Smooth muscle cell of the umbilical artery (primary cell): ENCODE measurements at places on chromosomes 2 and 18. TPM values are rescaled to one million over a fixed set of nuclear protein-coding genes. Genes with fewer than 3 reads are reported as not detected.

The CEBPZOS gene
- 17.8 and 20.0 TPM in 2 replicates for total RNA-seq

The TUBA4B gene
- not detected in 2 replicates for total RNA-seq

The KCNK3 gene
- total RNA-seq: 0.30 and 0.46 TPM in 2 replicates

The COL6A3 gene
- 1,689 and 3,192 TPM in 2 replicates for total RNA-seq

The CYP27C1 gene
- not detected in 2 replicates for total RNA-seq

The ALPG gene
- total RNA-seq: not detected in 2 replicates

The IGFBP2 gene
- 8.9 and 141 TPM in 2 replicates for total RNA-seq

The CD207 gene
- total RNA-seq: not detected in 2 replicates

The OR6B2 gene
- total RNA-seq: not detected in 2 replicates

The ANKRD30B gene
- total RNA-seq: 0.05 TPM in 1 of 2 replicates, not detected in the other

The FEV gene
- not detected in 2 replicates for total RNA-seq

The MYO3B gene
- 0.32 and 0.89 TPM in 2 replicates for total RNA-seq

The CREB1 gene
- 25.5 and 46.6 TPM in 2 replicates for total RNA-seq

The DAPL1 gene
- total RNA-seq: not detected in 2 replicates

The FAM237A gene
- not detected in 2 replicates for total RNA-seq

The MC4R gene
- total RNA-seq: not detected in 2 replicates

The C2orf78 gene
- total RNA-seq: not detected in 2 replicates

The DCDC2C gene
- total RNA-seq: not detected in 2 replicates

The OTOS gene
- not detected in 2 replicates for total RNA-seq

The REG3G gene
- not detected in 2 replicates for total RNA-seq

The NGEF gene
- 0.30 and 3.4 TPM in 2 replicates for total RNA-seq

The TDRD15 gene
- not detected in 2 replicates for total RNA-seq

The GAREM2 gene
- 1.5 TPM in 2 replicates for total RNA-seq

The GBX2 gene
- total RNA-seq: not detected in 2 replicates

The BCL2 gene
- total RNA-seq: 0.89 and 1.3 TPM in 2 replicates

The IL1A gene
- total RNA-seq: 86.3 and 90.0 TPM in 2 replicates

The PLCD4 gene
- 0.59 and 0.78 TPM in 2 replicates for total RNA-seq

The GYPC gene
- 37.4 and 38.0 TPM in 2 replicates for total RNA-seq
